ENCODE measurements at places on chromosomes 16 and 17. TPM values are rescaled to one million over a fixed set of nuclear protein-coding genes. Genes with fewer than 3 reads are reported as not detected.

The PDF gene
- total RNA-seq = 38.8 TPM

The NRN1L gene
- not detected for total RNA-seq

The CCL13 gene
- total RNA-seq = not detected

The FNDC8 gene
- total RNA-seq = 0.07 TPM

The TMEM238L gene
- not detected for total RNA-seq

The AHSP gene
- total RNA-seq = not detected

The KRT39 gene
- not detected for total RNA-seq

The HSF4 gene
- 13.3 TPM for total RNA-seq

The ITGAD gene
- 0.06 TPM for total RNA-seq

The MLLT6 gene
- total RNA-seq = 21.9 TPM

The PRRT2 gene
- 0.26 TPM for total RNA-seq

The BCL7C gene
- 40.9 TPM for total RNA-seq

The ACSM2B gene
- total RNA-seq = not detected

The TM4SF5 gene
- total RNA-seq = 0.39 TPM

The CCL17 gene
- total RNA-seq = not detected

The RND2 gene
- total RNA-seq = 0.07 TPM

The ATP2A3 gene
- total RNA-seq = 5.5 TPM

The CACNG5 gene
- not detected for total RNA-seq

The AOC3 gene
- 1.4 TPM for total RNA-seq

The FAM20A gene
- total RNA-seq = not detected

The RDM1 gene
- 2.4 TPM for total RNA-seq

The MEOX1 gene
- not detected for total RNA-seq

The TLCD3A gene
- total RNA-seq = 60.6 TPM

The KRTAP9-8 gene
- not detected for total RNA-seq

The PLEKHG4 gene
- 15.3 TPM for total RNA-seq

The ZSCAN10 gene
- total RNA-seq = not detected

The ADPRM gene
- total RNA-seq = 5.6 TPM

The ALKBH5 gene
- total RNA-seq = 54.9 TPM

The IL4R gene
- 28.3 TPM for total RNA-seq

The KRTAP9-3 gene
- not detected for total RNA-seq

The CD7 gene
- total RNA-seq = 0.17 TPM

The CRK gene
- total RNA-seq = 88.6 TPM

The SDR42E2 gene
- total RNA-seq = not detected
